ENCODE measurements at places on chromosomes 6 and 20. TPM values are rescaled to one million over a fixed set of nuclear protein-coding genes. Genes with fewer than 3 reads are reported as not detected.

DNA sequence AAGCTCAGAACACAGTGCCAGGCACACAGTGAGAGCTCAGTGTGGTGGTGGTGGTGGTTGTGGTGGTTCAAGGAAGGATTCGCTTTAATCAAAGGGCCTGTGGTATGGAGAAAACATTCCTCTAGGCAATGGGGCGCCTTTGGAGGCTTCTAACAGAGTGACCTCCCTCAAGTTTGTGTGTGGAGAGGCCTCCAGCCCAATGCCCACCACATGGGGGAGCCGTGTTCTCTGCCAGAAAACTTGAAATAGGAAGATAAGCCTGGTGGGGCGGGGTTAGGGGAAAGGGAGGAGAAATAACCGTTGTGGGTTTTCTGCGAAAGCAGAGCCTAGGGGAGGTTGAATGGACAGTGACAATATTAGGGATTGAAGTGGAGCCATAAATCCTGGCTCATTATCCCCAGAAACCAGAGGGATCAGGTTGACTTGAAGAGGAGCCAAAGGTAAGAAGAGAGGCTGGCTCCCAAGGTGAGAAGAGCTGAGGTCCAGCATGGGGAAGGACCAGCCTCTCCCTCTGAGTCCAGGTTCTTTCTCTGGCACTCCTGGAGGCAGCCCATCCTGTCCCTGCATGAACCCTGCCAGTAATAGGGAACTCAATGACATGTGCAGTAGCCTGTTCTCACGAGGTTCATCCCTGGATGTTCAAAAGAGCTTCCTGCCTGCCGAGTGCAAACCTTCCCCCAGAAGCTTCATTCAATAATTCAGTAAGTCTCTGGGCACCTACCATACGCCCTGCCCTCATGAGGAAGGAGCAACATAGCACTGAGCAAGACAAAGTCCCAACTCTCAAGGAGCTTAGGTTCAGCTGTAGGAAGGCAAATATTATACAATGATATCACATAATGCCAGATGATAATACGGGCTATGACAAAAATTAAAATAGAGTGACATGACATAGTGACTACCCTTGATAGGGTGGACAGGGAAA, 51.4 kb downstream of the TGM2 start:
- DNase-seq, result no peak

DNA sequence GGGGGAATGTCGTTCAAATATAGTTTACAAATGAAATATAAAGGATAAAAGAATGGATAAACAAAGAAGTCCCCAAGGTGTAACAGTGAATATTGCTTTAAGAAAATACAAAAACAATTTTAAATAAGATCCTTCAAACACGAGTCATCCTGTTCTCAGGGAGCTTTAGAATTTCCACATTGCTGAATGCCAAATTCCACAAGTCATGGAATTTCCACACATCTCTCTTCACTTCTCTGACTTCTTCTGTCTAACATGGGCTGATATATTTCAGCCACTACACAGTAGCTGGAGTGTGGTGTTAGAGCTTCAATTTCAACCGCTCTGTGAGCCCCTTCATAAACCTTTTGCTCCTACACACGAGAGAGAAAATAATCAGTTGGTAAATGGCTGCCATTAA, 28.0 kb downstream of the IL22RA2 start:
- no peak for DNase-seq

- DNase-seq, result no peak
Observed at GRCh38 chr6:3414327-3415081, 42.3 kb downstream of the SLC22A23 start.

DNA sequence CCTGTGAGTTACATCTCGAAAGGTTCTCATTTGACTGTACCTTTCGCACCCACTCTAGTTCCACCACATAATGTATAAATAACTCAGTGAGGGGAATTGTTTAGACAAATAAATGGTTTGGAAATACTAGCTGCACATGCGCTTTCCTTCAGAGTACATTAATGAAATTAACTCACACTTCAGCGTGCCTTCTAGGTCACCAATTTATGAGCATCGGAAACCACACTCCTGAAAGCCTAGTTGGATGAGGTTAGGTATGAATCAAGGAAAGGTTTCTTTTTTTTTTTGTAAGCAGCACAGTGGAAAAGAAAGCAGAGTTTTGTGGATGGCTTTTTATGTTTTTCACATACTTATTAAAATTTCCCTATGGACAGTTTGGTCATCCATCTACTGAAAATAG, 247.8 kb upstream of the TCF21 start:
- peak; percentile 12 for DNase-seq

GRCh38 chr6:86477500-86478148, 459.7 kb upstream of the HTR1E start:
- no peak for DNase-seq

The BPIFB1 gene
- total RNA-seq, result not detected

All from HFFc6 (cell line).